ENCODE measurements at places on chromosomes 3 and 15. TPM values are rescaled to one million over a fixed set of nuclear protein-coding genes. Genes with fewer than 3 reads are reported as not detected.

Gene CFAP44
- total RNA-seq, result 2.2 TPM

Gene MYZAP
- 2.6 TPM for total RNA-seq

GRCh38 chr3:50603261-50604109, 8.1 kb downstream of the CISH start:
- peak; percentile 45 for DNase-seq

DNA sequence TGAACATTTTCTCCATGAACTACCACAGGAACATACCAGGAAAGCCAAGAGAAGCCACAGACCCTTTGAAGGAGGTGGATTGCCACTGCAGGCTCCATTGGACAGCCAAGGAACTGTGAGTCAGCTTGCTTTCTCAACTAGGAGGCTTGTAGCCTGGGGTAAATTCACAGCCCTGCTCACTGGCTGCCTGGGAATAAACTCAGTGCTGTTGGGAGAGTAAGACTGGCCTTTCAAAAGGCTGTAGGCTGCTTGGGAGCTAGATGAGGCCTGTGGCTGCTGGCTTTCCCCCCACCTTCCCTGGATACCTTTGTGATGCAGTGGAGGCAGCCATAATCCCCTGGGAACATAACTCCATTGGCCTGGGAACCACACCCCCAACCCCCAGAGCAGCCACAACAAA, 223.5 kb upstream of the RBMS3 start:
- no peak for DNase-seq

Measured in psoas muscle (tissue), 8 donors.